Testis (tissue), 5 donors: ENCODE measurements at places on chromosomes 11 and 22. TPM values are rescaled to one million over a fixed set of nuclear protein-coding genes. Genes with fewer than 3 reads are reported as not detected.

DEUP1 gene
- total RNA-seq, result 11.7 TPM

SESN3 gene
- total RNA-seq, result 27.5 TPM

- DNase-seq, result no peak
Measured at GRCh38 chr11:65646288-65646957, 8.5 kb downstream of the SIPA1 start.

DNA sequence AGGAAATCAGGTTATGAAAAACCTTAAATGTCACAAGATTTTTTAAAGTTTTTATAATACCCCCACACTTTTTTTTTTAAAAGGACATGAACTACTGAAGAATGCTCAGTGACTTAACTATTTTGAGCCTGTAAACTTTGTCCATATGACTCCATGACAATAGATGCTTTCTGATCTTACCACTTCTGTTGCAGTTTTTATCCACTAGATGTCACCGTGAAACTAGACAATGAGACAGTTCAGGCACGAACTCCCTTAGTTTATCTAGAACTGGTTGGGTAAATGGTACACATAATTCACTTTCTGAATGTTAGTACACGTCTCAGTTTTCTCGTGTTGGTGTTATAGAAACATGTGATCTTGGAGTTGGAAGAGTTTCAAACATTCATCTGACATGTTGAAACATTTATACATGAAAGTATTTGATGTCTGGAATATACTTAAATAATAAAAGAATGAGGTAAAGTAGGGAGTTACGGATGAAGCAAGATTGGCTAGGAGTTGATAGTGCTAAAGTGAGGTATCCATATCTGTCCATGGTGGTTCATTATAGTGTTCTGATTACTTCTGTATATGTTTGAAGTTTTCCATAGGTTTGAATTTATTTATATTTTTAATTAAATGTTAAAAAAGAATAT, 8.1 kb downstream of the CCDC15 start:
- DNase-seq, result no peak

DNA sequence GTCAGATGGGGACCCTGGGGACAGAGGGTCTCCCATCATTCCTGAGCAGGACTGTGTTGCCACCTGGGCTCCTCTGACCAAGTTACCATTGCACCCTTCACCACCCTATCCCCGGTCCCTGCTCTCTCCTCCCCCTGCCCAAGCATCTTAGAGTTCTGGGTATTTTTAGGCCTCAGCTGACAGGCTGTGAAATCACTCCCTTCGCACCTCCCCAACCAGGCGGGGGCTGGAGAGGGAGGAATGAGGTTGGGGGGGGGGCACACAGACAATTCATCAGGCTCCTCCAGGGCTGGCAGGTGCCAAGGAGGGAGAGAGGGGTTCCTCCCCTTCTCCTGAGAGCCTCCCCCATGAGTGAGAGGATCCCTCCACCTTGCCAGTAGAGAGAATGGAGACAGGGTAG, 9.0 kb downstream of the SYT7 start:
- DNase-seq, result no peak

GRCh38 chr22:44950806-44951509, 58.8 kb downstream of the PHF21B start:
- no peak for DNase-seq

DNA sequence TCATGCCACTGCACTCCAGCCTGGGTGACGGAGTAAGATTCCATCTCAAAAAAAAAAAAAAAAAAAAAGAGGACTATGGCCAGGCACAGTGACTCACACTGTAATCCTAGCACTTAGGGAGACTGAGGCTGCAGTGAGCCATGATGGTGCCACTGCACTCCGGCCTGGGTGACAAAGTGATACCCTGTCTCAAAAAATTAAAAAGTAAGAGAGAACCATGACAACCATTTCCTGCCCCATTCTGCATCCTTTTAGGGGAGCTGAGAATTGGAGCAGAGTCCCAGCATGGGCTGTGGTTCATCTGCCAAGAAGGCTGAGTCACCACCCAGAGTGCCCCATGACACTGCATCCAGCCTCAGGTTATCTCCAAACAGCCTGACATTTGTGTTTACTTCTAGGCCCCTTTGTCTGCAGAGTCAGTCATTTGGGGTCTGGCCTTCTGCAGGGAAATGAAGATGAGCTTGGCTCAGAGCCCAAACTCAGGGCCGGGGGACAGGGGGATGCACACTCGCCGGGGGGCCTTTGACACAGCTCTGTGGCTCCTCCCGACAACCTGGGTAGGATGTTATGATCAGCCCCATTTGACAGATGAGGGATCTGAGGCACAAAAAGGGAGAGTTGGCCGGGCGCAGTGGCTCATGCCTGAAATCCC, 4.7 kb downstream of the CSDC2 start:
- DNase-seq, result peak; percentile 64

GRCh38 chr11:9569588-9570164, 3.8 kb upstream of the WEE1 start:
- DNase-seq, result no peak

DNA sequence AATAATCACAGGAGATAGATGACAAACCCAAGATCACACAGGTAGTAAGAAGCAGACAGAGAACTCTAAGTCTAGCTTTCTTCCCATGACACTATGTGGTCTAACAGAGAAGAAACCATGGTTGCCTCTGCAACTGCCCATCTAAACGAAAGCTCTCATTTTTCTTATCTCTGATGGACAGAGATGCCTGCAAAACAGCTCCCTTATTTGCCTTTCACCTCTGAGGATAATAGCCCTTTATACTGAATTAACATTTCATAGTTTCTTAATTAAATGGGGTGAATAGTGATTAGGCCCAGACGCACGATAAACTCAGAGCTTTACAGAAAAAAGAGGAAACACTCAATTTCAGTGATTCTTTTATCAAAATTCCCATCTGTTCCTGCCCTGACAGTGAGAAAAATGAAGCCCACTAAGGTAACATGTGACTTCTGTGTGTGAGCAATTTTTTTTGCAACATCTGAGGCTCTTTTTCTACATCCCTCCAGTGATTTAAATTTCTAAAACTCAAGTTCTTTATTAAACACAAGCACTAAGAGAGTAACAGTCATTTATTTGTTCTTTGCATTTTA, 24.6 kb downstream of the OR2AG2 start:
- no peak for DNase-seq

DNA sequence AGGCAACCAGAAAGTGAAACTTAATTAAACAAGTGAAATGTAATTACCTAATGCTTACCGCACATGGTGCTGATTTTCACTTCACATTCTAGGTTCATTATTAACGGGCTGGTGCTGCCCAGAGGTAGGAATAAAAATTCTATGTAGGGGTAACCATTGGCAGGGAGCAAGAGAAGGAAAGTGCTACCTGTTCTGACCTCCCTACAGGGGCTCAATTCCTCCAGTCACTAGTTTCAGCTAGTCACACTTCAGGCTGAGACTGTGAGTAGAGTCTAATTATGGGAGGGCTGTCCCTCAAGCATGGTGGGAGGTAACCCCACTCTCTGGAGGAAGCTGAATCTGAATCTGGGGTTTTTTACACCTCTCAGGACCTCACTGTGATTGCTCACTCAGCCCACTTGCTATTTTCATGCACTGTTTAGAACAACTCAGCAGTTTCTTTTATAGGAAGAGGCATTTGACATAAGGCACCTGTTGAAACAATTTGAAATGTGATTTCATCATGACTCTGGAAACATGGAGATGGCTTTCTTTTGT, 75.4 kb downstream of the MAML2 start:
- no peak for DNase-seq

DNA sequence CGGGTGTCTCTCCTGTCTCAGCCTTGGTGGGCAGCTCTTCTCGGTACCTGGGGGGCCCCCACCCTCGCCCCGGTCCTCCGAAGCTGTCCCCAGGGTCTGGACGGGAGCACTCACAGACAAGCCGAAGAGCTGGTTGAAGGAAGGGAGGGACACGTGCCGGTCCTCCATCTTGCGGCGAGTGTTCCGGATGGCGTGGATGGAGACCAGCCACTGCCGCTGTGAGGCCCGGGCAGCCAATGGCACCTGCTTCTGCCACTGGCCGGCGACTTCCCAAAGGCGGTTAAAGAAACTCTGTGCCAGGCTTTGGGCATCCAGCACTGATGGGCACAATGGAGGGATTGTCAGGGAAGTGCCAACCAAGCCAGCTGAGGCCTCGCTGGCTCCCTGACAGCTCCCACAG, 18.7 kb downstream of the PPM1F start:
- DNase-seq, result no peak

DNA sequence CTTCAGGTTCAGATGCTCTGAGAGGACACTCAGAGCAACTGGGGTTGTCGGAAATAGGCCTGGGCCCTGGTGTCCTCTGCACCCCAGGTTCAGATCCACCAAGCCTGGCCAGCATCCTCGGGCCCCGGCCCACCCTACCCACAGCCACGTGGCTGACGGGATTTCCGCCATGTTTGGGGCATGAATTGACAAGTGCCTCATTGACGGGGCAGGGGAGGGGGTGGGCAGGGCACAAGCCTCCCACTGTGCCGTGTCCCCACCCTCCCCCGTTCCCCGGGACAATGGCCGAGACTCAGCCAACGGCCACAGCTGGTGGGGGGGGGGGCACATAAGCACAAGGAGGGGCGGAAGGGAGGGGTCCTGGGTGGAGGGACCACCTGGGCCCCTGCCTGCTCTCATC, 8.5 kb downstream of the MYRF start:
- DNase-seq, result no peak

- peak; percentile 83 for DNase-seq
Measured at GRCh38 chr11:133955081-133955891, 1.5 kb downstream of the IGSF9B start.

- no peak for DNase-seq
Measured at GRCh38 chr22:40400159-40400558, 29.8 kb downstream of the SGSM3 start.

DNA sequence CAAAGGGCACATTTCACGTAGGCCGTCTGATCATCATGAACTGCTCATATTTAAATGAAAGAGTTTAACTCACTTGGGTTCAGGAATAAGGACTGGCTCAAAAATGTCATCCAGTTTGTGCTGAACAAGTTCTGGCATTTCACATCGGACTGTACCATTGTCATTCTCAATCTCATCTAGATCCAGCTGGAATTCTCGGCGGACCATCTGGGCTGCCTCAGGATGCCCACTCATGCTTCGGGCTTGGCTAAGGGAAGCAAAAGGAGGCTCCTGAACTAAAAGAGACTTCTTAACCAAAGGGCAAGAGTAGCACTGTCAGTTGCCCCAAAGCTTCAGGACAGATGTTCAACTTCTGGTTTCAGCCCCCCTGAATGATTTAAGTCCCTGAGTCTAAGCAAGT, 40.2 kb downstream of the F2 start:
- no peak for DNase-seq

- no peak for DNase-seq
Measured at GRCh38 chr11:82842019-82842418, 58.2 kb downstream of the PRCP start.

NEFH gene
- 16.9 TPM for total RNA-seq

BIK gene
- 7.2 TPM for total RNA-seq

GRCh38 chr11:65593518-65594414, 1.8 kb downstream of the KCNK7 start:
- peak; percentile 57 for DNase-seq

SRSF8 gene
- 32.5 TPM for total RNA-seq

DNA sequence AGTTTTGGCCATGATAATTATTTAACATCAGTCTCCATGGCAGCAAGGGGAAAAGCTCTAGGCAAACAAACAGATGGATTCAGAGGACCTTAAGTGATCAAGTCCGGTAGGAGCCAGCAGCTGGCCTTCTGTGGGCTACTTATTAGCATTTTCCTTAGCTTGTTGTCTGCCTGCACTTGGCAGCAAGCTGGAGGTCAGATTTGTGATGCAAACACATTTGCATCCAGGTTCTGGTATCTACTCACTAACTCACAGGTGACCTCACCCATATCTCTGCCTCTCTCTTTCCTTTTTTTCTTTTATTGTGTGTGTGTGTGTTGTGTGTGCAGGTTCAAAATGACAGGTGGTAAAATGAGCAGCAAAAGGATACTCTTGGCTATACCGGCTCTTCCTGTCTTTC, 32.3 kb downstream of the ARHGAP42 start:
- DNase-seq, result peak; percentile 33

- peak; percentile 16 for DNase-seq
Measured at GRCh38 chr11:36249246-36249645, 40.0 kb downstream of the COMMD9 start.

DNA sequence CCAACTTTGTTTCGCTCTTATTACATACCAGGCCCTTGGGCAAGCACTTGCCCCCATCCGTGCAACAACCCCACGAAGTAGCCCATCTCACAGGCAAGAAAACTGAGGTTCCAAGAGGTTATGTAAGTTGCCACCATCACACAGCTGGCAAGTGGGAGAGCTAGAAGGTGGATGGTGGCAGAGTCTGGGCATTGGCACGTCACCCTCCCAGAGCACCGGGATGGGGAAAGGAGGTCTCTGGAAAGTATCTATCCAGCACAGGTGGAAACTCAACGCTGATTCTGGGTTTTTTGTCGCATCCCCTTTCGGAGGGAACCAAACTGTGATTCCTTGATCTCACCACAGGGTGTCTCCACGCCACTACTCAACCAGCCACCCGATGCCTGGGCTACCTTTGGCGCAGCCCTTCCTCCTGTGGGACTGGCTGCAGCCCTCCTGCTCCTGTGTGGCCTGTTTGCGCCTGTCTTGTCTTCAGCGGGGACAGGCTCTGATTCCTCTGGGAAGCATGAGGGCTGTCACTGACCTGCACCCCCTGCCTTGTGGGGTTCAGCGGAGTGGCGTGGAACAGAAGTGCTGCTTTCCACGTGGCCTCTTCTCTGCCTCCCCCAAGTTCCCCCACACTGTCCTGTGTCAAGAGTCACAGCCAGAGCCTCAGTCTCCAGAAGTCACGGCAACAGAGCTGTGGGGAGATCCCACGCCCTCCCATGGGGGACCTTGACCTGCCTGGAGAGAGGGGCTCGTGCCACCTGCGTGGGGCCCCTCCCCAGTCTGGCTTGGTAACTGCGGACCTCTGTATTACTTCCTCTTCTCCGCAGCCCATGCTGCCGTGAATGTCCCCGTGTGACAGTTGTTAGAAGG, 34.4 kb upstream of the TRIM29 start:
- peak; percentile 79 for DNase-seq

DNA sequence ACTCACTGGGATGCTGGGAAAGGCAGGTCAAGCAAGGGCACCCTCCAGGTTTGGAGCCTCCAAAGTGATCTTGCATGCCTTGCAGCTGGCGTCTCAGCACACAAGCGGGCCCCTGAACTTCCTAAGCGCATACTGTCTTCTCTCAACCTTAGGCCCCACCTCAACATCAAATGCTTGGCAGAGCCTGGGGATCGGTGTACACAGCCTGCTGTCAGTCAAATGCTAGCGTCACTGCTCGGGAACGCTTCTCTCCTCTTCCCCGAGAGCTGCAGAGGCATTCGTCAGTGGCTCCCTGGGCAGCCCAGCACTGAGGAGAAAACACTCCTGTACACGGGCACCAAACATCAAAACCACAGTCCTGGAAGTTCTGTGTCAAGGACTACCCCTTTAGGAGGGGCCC, 124.9 kb downstream of the C11orf58 start:
- peak; percentile 29 for DNase-seq

SHISA8 gene
- 1.3 TPM for total RNA-seq

NELL1 gene
- total RNA-seq, result 4.9 TPM

DNA sequence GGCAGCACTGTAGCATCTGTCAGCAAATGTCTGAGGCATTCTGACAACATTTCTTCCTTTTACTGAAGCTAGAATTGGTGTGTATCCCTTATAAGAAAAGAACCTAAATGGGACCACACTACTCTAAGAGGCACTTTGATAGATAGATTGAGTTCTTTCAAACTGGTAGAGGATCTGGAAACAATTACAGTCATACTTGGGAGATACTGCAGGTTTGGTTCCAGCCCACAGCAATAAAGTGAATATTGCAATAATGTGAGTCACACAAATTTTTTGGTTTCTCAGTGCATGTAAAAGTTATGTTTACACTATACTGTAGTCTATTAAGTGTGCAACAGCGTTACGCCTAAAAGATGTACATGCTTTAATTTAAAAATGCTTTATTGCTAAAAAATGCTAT, 96.9 kb downstream of the SBF2 start:
- no peak for DNase-seq

- DNase-seq, result no peak
Measured at GRCh38 chr22:36452250-36452977, 29.0 kb downstream of the TXN2 start.
